ENCODE measurements at places on chromosomes 4 and X.

DNA sequence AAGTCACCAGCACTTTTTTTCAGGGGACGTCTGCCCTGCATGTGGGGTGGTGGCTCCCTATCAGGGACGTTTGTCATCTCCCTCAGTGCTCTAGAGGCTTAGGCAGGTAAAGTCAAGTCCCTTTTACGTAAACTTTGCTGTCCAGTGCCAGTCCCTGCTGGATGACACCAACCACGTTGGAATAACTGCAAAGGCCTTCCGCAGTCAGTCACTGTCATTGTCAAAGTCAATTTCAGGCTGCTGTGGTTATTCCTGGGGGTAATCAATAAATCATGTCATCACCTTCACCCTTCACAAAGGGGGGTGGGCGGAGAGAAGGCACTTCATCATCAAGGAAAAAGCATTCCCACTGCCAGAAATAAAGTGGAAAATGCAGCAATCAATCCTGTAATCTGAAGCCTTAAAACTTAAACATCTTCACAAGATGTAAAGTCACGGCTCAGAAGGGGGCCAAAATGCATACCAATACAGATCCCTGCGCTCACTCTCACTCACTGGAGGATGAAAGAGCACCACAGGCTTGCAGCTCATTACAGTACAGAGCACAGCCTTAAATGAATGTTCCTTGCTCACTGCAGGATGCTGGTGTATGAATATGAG lies 56.2 kb downstream of the CLDN22 start:
- DNase-seq = no peak

DNA sequence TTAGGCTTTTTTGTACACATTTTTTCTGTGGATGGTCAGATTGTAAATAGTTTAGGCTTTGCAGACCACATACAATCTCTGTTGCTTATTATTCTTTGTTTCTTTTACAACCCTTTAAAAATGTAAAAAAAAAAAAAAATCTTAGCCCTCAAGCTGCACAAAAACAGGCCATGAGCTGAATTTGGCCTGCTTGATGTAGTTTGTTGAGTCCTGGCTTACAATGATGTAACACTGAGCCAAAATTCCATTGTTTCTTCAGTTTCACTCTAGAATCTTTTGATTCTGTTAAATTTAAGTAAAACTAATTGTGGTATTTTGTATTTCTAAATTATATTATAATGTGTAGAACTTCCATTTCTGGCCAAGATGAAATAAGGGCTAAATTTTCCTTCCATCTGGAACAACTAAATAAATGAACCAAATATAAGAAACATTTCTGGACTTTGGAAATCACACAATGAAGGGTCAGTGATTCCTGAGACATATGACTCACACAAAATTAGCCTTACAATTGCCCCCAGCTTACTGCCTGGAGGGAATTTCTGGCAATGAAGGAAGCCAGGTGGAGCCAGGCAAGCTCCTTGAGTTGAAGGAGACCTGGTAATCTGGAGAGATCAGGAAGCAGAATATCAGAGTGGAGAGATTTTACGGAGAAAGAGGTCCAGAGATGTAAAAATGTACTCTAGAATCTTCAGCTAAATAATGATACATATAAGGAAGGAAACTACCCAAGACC lies 29.8 kb downstream of the IQCM start:
- no peak for DNase-seq

DNA sequence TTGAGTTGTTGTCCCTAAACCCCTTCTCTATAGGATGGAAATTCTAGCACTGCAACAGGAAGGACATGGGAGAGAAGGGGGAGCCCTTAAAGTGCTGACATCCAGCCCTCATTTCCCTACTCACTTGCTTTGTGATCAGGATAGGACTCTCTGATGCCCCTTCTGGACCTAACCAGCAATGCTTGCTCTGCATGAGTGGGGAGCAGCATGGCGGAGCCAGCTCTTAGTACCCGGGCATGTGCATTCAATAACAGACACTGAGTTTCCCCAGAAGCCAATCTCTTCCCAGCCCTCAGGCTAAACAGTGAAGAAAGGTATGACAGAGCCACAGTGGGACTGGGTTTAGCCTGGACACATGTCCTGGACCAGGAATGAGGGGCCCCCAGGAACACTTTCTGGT lies 14.0 kb downstream of the SOD3 start:
- no peak for DNase-seq

GRCh38 chr4:164591666-164592065 lies 162.3 kb upstream of the SMIM31 start:
- DNase-seq = no peak

DNA sequence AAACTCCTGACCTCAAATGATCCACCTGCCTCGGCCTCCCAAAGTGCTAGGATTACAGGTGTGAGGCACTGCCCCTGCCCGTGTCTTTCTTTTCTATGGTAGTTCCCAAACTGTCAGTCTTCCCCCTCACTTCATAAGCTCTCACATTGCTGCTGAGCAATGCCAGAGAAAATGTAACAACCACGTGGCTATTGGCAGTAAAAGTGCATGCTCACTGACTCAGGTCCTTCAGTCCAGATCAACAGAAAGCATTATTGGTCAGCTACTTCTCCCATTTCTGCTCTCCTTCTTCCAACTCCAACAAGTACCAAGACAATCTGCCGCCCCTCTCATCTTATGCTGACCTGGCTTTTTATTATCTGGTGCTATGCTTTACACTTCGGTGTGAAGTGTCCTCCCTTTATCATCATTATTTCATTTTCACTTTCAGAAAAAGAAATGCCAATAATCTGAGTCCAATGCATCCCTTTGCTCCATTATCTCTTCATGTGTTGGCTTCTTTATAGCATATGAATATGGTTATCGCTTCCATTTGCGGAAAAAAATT lies 133.8 kb upstream of the UGT8 start:
- no peak for DNase-seq
